ENCODE measurements at places on chromosomes 12 and 14.

- DNase-seq = no peak
Measured at GRCh38 chr14:95496690-95497259, 19.7 kb downstream of the SYNE3 start.

GRCh38 chr12:6552140-6552551 lies 3.7 kb downstream of the IFFO1 start:
- DNase-seq = peak; percentile 82

DNA sequence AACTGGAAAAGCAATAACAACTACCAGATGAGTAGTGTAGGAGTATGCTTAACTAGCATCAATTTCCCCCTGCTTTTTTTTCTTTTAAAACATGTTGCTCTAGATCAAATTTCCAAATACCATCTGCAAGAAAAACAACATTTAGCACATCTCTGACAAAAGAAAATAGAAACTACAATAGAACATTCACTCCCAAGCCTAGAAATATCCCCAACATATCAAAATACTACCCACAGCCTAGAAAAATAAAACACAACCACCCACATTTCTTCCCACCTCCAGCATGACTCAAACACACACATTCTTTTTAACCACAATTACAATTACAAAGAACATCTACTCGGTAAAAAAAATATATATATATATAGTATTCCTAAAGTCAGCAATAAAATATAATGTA lies 120.0 kb downstream of the PPFIA2 start:
- DNase-seq = no peak

DNA sequence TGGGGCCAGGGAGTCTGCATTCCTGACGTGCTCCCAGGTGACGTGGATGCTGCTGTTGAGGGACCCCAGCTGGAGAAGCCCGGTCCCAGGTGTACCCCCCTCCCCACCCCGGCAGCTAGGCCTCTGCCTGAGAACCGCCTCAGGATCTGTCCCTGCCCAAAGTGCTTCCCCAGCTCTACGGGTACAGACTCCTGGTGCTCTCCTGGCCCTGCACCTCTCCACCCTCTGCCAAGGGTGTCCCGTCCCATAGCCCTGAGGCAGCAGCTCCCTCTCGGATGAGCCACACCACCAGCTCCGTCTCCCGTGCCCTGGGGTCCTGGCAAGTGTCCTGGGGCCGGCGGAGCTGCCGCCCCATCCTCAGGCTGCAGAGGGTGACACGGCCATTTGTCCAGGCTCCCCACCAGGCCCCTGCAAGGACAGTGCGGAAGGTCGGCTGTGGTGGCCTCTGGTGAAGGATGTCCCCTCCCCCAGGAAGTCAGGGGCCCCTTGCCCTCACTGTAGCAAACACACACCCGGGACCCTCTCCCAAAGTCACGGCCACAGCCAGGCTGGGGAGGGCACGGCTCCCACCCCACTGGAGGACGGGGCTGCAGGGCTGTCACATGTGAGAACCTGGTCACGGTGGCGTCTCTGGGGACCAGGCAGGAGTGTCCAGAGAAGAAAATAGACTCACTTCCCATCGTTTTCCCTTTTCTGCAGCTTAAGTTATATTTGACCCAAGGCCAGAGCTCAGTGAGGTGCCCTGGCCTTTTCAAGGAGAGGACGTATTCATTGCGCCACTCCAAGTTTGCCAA lies 74.4 kb upstream of the FBRSL1 start:
- DNase-seq = no peak

- no peak for DNase-seq
Measured at GRCh38 chr12:55745361-55746173, 2.6 kb downstream of the GDF11 start.

GRCh38 chr14:52553671-52554575 lies 1.3 kb downstream of the GPR137C start:
- DNase-seq = peak; percentile 83

GRCh38 chr12:85877459-85877858 lies 3.4 kb downstream of the NTS start:
- no peak for DNase-seq

DNA sequence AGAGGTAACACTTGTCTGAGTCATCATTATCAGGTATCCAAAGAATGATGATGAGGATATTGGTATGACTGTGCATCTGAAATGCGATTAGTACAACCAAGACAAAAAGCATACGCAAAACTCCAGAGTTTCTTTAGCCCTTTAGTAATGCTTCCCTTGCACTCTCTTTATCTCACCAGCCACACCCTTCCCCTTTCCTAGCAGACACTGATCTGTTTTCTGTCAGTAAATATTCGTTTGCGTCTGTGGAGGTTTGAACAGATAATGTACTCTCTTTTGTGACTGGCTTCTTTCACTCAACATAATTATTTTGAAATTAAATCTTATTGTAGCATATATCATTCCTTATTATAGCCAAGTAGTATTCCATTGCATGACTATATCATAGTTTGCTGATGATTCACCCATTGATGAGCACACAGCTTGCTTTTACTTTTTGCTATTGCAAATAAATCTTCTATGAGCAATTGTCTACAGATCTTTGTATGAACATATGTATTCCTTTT lies 775.7 kb downstream of the SLC6A15 start:
- no peak for DNase-seq

GRCh38 chr14:21038441-21039422 lies 3.4 kb upstream of the RNASE7 start:
- peak; percentile 96 for DNase-seq

DNA sequence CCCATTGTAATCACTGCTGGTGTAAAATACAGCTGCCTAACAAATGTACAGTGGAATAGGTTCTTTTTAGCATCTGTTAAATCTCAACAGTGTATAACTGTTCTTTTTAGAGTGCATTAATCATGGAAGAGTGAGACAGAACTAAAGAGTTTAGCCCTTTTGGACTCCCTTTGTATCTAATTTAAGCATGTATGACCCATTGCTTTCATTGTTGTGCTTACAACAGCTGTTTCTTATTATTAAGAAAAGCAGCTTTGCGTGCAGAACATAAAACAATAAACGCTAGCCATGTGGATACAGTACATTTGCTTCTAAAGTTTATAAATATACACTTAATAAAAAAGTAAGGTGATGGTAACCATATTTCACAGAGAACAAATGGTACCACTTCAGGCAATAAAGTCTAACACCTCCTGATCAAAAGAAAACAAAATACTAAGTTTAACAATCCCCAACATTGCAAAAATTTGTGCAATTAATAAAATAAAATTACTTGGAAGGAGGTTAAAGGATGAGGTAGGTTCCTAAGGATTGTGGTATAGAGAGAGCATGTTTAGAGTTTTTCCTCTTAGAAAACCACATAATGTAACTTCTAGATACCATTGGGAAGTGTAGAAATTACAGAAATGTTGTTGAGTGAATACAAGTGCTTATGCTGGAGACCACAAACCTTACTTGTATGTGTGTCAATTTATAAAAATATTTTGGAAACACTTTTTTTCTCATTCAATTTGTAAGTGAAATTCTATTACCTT lies 448.7 kb downstream of the SLC6A15 start:
- DNase-seq = no peak

DNA sequence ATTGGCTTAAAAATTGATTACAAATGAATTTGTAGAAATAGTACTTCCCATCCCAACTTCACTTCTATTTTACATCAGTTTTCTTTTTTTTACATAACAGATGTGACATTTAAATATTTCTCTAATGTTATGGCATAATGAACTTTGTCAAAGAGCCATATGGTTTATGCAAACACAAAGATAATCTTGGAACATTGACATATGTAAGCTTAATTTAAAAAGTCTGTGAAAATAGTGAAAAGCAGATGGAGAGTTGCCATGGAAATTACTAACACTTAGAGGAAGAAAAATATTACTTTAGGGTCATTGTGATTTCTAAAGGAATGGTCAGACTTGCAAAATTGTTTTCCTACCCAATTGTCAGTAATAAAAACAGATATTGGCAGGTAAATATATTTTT lies 232.4 kb downstream of the AEBP2 start:
- DNase-seq = no peak

GRCh38 chr14:89137526-89138163 lies 279.4 kb downstream of the FOXN3 start:
- peak; percentile 64 for DNase-seq

DNA sequence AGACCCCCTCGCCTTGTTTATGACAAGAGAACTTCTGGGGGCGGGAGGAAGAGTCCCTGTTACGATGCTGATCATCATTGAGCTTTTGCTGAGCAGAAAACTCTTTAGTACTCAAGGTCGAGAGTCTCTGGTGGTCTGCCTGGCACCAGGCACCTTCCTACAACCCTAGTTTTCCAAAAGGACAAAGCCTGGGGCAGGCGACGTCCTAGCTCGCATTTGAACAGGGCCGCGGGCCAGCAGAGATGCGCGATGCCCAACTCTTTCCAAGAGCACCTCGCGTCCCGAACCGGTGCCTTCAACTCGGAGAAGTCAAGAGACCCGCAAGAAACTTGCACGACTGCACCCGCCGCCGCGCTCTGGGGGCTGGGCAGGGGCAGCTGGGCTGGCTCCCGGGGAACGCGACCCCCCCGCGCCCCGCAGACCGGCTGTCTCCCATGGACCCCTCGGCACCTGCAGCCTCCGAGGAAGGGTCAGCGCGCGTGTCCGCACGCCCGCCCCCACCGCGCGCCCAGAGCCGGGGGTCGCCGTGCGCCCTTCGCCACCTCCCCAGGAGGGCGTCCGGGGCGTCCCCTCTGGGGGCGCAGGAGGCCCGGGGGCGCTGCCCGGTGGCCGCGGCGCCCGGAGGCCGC lies 377 bp upstream of the BCL7A start:
- no peak for DNase-seq

DNA sequence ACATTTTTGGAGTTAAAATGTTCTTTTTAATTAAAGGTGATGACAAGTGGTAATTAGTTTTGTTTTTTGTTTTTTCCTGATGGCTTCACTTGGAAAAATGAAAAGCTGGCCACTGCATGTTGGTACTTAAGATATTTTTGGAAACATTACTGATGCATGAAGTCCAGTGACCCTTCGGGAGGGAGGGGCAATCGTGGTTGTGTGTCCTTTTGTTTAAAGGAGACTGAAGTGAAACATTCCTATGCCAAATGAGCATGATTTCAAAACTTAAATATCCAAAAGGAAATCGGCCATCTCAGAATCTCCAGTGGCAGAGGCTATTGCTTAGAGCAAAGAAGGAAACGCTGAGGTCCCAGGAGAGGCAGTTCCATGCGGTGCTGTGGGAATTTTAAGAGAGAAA lies 20.1 kb downstream of the LTBP2 start:
- DNase-seq = peak; percentile 38

DNA sequence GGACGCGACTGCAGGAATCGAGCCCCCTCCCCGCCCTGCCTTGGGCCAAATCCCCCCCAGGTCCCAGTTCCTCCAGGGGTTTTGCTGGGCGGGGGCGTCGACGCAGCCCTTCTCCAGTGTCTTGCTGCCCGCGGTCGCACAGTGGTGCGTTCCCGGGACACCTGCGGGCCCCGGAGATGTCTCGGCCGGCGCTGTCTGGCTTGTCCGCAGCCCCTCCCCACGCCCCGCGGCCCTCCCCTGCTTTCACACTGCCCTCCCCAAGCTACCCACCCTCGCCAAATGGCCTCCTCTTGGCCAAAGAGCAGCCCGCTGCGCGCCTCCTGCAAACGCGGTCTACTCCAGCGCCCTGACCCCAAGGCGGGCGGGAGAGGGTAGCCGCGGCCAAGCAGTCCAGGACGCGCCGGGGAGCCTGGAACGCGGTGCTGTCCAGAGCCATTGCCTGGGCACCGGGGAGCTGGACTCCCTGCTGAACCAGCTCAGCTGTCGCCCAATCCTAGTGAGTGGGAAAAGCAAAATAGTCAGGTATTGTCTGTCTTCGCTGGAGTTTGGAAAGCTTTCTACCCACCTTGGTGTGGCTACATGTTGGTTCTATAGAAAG lies 122.0 kb downstream of the AACS start:
- DNase-seq = no peak

DNA sequence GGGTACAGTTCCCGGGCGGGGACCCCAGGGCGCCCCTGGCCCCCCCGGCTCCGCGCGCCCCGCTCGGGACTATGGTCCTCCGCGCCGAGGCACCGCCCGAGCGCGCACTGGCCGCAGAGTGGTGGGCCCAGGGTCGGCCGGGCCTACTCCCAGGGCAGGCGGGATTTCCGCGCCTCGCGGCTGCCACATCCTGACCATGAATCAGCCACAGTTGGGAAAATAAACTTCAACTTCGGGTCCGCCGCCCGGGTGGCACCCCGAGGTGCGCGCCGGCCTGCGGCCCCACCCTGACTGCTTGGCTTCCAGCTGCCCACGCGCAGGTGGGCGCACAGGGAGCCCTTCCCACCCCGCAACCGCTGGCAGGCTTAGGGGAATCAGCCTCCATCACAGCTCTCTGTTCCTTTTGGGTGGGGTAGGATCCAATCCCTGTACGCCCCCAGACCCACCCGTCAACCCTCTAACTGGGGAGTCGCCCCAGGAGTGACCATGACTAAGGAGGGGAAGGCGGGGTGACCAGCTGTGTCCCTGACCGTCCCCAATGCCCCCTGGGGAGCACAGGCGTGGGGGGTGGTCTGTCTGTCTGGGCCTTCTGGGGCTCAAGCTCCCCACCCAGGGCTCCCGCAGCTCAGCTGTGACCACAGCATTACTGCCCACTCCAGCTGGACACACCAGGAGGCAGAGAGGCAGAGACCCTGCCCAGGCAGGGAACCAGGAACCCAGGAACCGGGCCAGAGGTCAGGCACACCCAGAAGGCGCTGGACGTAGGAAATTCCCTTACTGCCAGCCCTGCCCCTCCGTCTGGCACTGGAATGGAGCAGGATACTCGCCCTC lies 678 bp downstream of the INF2 start:
- DNase-seq = no peak

GRCh38 chr12:111448846-111449790 lies 43.4 kb downstream of the SH2B3 start:
- no peak for DNase-seq

DNA sequence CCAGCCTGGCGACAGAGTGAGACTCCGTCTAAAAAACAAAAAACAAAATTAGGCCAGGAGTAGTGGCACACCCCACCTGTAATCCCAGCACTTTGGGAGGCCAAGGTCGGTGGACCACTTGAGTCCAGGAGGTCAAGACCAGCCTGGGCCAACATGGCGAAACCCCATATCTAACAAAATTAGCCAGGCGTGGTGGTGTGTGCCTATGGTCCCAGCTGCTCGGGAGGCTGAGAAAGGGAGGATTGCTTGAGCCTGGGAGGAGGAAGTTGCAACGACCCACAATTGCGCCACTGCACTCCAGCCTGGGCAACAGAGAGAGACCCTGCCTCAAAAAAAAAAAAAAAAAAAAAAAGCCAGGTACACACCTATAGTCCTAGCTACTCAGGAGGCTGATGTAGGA lies 37.0 kb downstream of the KDM2B start:
- DNase-seq = no peak

DNA sequence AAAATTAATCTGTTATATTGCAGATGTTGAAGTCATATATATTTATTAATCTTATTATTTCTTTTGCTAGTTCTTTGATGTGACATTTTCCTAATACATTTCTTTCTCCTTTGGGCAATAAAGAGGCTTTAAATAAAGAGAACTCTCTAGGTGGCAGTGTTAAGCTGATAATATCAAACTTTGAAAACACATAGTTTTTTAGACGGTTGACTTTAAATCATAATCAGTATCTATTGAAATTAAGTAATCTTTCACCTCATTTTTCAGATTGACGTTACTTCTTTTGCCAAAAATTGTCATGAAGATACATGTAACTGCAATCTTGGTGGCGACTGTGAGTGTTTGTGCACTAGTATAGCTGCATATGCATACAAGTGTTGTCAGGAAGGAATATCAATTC lies 130.8 kb upstream of the PTPRQ start:
- no peak for DNase-seq

- DNase-seq = no peak
Measured at GRCh38 chr12:39805651-39806050, 186.0 kb upstream of the ABCD2 start.

All from psoas muscle (tissue), 8 donors.